ENCODE measurements at places on chromosomes 1 and 21. TPM values are rescaled to one million over a fixed set of nuclear protein-coding genes. Genes with fewer than 3 reads are reported as not detected.

The SH3BGR gene
- 4.0 TPM for total RNA-seq

The PROK1 gene
- not detected for total RNA-seq

The PTPRU gene
- 7.4 TPM for total RNA-seq

The STIL gene
- total RNA-seq, result 20.4 TPM

The IVL gene
- not detected for total RNA-seq

The TNFRSF14 gene
- 1.5 TPM for total RNA-seq

The TNFRSF4 gene
- not detected for total RNA-seq

The PARS2 gene
- total RNA-seq, result 4.8 TPM

The LRRC71 gene
- total RNA-seq, result not detected

The CCDC30 gene
- 0.09 TPM for total RNA-seq

The APOBEC4 gene
- total RNA-seq, result not detected

The TLCD4 gene
- 10.5 TPM for total RNA-seq

The TMEM269 gene
- 0.12 TPM for total RNA-seq

The TTC34 gene
- total RNA-seq, result 0.20 TPM

The CD244 gene
- not detected for total RNA-seq

The RAB42 gene
- 0.46 TPM for total RNA-seq

The ENAH gene
- 126 TPM for total RNA-seq

The NID1 gene
- total RNA-seq, result 0.15 TPM

The SYCP1 gene
- total RNA-seq, result not detected

The S100A8 gene
- not detected for total RNA-seq

The TRAPPC3 gene
- 54.7 TPM for total RNA-seq

The PTPN22 gene
- total RNA-seq, result not detected

The SLC22A15 gene
- 0.14 TPM for total RNA-seq

The WNT3A gene
- total RNA-seq, result not detected

The MTF2 gene
- 14.0 TPM for total RNA-seq

The SPTA1 gene
- total RNA-seq, result 1.1 TPM

The LCE2C gene
- not detected for total RNA-seq

The HHIPL2 gene
- 24.7 TPM for total RNA-seq

The ANKRD45 gene
- total RNA-seq, result not detected

The SYT14 gene
- total RNA-seq, result under 0.01 TPM

The CRYBG2 gene
- total RNA-seq, result not detected

The INAVA gene
- 0.10 TPM for total RNA-seq

The NR1I3 gene
- total RNA-seq, result not detected

The MYOCOS gene
- not detected for total RNA-seq

The PADI2 gene
- total RNA-seq, result not detected

The CCDC17 gene
- 1.2 TPM for total RNA-seq

The CYP4X1 gene
- total RNA-seq, result 0.25 TPM

Data from NCI-H460 (cell line).